ENCODE measurements at places on chromosomes 3 and 15.

GRCh38 chr3:28124882-28125281 is 116.5 kb upstream of the CMC1 start:
- no peak for DNase-seq

- no peak for DNase-seq
Measured at GRCh38 chr3:112736805-112737566, 96.0 kb upstream of the CCDC80 start.

- DNase-seq = no peak
Measured at GRCh38 chr15:54987881-54988280, 208.9 kb downstream of the RSL24D1 start.

- DNase-seq = no peak
Measured at GRCh38 chr3:61650276-61650675, 88.9 kb downstream of the PTPRG start.

DNA sequence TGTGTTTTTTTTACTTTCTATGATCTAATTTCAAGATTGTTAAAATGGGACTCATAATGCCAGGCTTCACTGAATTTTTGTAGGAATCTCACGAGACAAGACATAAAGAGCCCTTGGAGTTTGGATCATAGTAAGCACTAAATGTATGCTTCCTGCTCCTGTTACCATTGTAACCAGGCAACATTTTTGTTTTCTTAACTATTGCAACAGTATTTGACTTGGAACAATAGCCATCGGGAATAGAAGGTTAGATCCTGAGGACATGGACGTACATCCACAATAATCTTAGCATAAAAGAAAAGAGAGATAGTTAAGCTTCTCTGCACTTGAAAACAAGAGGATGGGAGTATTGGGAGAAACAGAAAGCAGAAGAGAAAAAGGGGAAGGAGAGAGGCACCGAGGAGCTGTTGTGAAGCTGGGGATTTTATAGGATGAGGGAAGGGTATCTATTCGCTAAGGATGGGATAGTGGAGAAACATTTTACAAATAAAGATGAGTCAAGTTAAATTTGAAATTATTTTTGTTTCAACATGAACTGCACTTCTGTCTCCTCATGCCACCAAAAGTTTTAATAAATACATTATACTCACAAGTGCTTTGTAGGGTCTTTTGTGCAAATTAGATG is 131.4 kb downstream of the TMCO5A start:
- no peak for DNase-seq

DNA sequence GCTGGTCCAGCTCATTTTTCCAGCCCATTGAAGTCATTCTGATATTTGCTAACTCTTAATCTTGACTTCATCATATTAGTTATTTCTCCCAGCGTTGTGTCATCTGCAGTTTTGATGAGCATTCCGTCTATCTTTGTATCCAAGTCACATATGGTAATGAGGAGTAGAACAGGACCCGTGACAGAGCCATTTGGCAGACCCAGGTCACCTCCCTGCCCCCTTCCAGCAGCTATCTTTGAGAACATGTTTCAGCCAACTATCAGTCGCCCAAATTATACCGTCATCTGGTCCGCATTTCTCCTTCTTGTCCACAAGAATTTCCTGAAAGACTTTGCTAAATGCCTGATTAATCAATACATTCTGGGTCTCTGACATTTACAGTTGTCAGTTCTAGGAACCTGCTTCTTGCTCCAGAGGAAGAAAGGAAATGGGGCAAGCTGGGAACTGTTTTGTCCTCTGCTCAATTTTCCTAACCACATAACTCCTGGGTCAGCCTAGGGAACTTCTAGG is 347.1 kb upstream of the NR2E3 start:
- no peak for DNase-seq

GRCh38 chr3:115162759-115163158 is 15.7 kb upstream of the ZBTB20 start:
- DNase-seq = no peak

- DNase-seq = no peak
Measured at GRCh38 chr3:8567784-8568575, 66.4 kb downstream of the LMCD1 start.

DNA sequence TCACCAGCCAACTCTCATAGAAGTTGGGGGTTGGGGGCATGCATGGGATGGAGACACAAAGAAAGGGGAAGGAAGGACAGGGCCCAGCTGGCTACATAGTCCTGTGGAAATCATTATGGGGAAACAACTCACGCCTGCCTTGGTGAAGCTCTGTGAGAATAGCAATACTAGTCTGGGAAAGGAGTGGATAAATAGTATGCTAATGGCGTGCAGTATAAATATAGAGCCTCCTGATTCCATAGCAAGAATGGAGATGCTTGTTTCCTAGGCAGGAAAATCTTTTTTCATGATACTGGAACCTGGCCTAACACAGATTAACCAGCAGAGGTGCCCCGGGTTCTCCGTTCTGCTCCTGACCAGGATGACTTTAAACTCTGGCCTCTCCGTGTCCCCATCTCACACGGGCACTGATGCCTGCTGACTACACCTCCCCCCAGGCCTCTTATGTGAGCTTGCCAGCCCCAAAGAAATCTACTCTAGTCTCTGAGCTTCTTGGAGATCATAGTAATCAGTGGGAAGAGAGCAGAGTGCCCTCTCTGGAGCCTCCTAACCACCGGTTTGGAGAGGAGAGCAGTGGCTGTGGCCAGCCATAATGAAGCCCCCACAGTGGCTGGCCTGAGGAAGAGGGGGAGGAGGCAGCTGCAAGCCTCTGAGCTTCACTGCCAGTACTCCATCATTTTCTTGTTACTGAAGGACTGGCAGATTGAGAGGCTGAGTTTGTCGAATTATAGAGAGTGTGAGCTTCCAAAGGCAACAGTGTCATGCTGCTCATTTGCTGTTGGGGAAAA is 355.0 kb upstream of the SEMA6D start:
- DNase-seq = no peak

GRCh38 chr3:188421836-188422540 is 268.0 kb downstream of the LPP start:
- no peak for DNase-seq

- DNase-seq = no peak
Measured at GRCh38 chr15:40091861-40092255, 16.8 kb downstream of the BMF start.
